Stimulated activated naive CD4-positive, alpha-beta T cell treated with Interleukin-2 at 50 U/mL for 16 hours (primary cell): ENCODE measurements at places on chromosomes 5 and 9.

- DNase-seq: no peak
These were observed 187.0 kb upstream of the KCNN2 start for GRCh38 chr5:114174837-114175236.

DNA sequence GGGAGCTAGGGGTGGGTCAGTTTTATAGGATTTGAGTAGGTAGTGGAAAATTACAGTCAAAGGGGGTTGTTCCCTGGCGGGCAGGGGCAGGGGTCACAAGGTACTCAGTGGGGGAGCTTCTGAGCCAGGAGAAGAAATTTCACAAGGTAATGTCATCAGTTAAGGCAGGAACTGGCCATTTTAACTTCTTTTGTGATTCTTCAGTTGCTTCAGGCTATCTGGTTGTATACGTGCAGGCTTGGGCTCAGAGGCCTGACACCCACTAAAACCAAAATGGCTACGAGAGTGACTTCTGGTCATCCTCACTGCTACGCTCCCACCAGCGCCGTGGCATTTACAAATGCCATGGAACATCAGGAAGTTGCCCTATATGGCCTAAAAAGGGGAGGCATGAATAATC, 20.7 kb upstream of the NXNL2 start:
- no peak for DNase-seq

DNA sequence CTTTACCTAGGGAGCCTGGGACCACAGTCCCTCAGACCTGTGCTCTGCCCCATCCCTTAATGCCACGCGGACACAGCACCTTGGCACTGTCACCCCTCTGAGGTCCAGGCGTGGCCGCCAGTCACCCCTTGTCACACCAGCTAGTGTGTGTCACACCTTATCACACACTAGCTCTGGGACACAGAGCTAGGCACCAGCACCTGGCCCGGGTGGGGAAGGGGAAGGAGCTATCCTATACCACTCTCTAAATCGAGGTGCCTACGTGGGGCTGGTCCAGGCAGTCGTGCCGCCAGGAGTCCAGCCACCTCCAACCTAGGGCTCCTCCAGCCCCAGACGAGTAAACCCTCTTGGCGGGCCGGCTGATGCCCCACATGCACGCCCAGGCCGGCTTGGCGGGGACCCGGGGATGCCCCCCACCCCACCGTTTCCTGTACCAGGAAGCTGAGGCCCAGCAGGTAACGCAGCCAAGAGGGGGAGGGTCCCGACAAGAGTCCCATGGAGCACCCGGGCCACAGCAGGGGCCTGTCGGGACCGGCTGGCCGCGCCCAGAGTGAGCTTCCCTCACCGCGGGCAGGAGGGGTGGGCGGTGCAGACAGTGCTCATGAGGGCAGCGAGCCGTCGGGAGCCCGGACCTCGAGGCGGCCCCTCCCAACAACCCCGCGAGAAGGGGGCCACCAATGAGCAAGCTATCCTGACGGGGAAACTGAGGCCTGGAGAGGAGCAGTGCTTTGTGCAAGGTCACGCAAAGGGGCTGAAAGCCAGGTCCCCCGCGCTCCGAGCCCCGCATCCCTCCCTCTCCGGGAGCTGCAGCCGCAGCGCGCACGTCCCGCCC, 550 bp downstream of the CORO2A start:
- peak; percentile 33 for DNase-seq

GRCh38 chr9:13443346-13444244, 164.1 kb upstream of the MPDZ start:
- no peak for DNase-seq
